ENCODE measurements at places on chromosomes 2 and 18. TPM values are rescaled to one million over a fixed set of nuclear protein-coding genes. Genes with fewer than 3 reads are reported as not detected.

LAMA3 gene
- 4.2 TPM for total RNA-seq

- DNase-seq: no peak
- H3K27ac ChIP-seq: no peak overlapping the region
- no peaks in the 10 kb centered on the region for H3K36me3 ChIP-seq
- no peaks in the 10 kb centered on the region for H3K4me1 ChIP-seq
- H3K27me3 ChIP-seq: no peaks in the 10 kb centered on the region
Measured at GRCh38 chr2:134220344-134220974, 33.4 kb upstream of the MGAT5 start.

DNA sequence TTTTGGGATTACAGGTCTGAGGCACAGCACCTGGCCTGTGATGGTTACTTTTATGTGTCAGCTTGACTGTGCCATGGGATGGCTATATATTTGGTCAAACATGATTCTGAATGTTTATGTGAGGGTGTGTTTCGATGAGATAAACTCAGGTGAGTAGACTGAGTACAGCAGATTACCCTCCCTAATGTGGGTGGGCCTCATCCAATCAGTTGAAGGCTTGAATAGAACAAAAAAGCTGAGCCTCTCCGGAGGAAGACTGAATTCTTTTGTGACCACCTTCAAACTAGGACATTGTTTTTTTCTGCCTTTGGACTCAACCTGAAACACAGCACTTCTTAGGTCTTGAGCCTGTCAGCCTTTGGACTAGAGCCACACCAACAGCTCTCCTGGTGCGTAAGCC lies 49.4 kb upstream of the FIGN start:
- H3K36me3 ChIP-seq: no peaks in the 10 kb centered on the region
- H3K27ac ChIP-seq: no peak overlapping the region
- no peak overlapping the region for H3K4me3 ChIP-seq
- H3K4me1 ChIP-seq: no peaks in the 10 kb centered on the region
- H3K27me3 ChIP-seq: no peaks in the 10 kb centered on the region

DNA sequence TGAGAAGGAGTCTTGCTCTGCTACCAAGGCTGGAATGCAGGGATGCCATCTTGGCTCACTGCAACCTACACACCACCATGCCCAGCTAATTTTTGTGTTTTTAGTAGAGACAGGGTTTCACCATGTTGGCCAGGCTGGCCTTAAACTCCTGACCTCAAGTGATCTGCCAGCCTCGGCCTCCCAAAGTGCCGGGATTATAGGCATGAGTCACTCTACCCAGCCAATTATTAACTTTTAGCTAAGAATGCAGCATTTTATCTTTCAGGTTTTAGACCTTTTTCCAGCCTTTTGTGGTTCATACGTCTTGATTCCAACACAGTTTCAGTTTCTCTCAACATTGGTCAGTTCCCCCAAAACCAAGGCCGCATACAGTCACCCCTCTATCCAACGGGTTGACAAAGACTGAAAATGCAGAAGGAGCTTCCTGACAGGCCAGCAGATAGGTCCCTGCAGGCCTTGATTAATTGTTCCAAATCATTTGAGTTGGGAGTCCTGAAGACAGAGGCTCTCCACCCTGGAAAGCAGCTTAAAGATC lies 262.2 kb upstream of the KLHL29 start:
- H3K36me3 ChIP-seq: no peaks in the 10 kb centered on the region
- H3K27ac ChIP-seq: no peak overlapping the region
- no peak for DNase-seq
- no peak overlapping the region for H3K4me3 ChIP-seq

DNA sequence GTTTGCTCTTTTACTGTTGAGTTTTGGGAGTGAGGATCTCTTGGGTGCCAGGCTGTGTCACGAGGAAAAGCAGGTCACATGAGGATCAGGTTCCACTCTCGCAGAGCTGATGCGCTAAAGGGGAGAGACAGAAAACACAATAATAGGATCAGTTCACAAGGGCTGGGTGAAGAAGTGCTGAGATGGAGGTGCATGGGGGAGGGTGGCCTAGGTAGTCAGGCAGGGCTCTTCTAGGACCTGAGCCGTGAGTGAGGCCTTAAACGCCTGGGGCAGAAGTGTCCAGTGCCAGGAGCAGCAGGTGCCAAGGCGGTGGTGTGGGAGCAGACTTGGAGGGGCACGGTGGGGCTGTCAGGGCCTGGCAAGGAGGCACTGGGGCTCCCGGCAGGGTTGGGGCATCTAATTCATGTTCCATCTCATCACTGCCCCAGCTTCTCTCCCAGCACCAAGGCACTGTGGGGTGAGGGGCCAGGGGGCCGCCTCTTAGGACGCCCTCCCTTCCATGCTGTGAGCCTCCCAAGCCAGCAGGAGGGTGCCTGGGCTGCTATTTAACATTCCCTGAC lies 9.3 kb downstream of the KCNIP3 start:
- no peaks in the 10 kb centered on the region for H3K4me1 ChIP-seq
- H3K4me3 ChIP-seq: no peak overlapping the region
- H3K27me3 ChIP-seq: peaks cover 9% of the 10 kb centered on the region
- H3K27ac ChIP-seq: no peak overlapping the region
- DNase-seq: no peak
- H3K36me3 ChIP-seq: no peaks in the 10 kb centered on the region

DNA sequence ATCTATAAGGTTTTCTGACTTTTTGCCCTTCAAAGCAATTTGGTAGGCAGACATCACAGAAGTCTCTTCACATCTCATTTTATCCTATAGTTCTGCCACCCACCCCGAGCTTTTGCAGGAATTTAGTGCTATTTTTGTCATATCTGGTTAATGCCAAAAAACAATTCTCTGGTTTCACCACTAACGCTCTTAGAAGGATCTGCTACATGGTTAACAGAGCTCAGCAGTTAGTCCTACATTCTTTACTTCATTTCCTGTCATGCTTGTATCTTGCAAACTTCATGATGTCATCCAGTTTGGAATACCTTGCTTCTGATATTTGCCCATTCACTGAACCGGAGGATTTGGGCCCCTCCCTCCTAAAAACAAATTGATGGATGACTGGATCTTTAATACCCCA lies 116.8 kb upstream of the SERPINE2 start:
- no peaks in the 10 kb centered on the region for H3K27me3 ChIP-seq
- no peak overlapping the region for H3K27ac ChIP-seq
- H3K36me3 ChIP-seq: no peaks in the 10 kb centered on the region

DNA sequence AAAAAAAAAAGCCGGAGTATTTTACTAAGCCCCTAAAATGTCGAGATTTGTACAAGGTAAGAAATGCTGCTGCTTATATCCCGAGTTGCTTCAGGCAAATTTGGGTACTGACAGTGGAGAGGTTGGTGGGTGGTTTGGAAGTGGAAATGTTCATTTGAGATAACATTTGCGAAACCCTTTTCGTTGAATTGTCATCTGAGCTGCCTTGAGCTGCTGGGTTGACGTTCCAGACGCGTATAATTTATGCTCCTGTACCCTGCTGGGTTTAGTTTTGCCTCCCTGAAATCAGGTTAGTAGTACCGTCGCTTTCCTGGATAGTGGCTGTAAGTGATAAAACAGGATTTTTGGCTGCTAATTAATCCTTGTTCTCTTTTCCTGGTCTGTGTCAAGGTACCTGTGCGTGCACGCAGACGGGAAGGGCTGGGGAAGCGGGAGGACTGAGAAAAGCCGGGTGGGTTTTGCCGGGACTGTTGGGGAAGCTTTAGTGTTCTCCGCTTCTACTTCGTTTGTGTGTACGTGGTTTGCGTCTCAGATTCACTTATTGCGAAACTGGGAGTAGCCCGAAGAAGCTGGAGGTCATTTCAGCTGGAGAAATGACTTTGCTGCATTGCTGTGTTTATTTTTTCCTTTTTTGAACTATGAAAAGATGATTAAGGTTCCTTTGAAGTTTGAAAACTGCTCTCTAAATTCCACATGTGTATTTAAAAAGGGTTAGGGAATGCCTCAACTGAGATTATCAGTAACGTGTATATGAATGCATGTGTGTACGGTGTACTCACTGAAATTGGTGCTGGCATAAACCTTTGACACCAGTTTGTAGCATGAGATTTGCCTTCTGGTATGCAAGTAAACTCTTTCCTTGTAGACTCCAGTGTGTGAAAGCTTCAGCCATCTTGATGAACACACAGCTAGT lies 709 bp downstream of the UGP2 start:
- H3K36me3 ChIP-seq: peaks cover 2% of the 10 kb centered on the region
- DNase-seq: peak; percentile 76
- peaks cover 38% of the 10 kb centered on the region for H3K4me1 ChIP-seq
- peak overlapping the region; percentile 76 for H3K4me3 ChIP-seq
- peak overlapping the region; percentile 96 for H3K27ac ChIP-seq

- H3K36me3 ChIP-seq: no peaks in the 10 kb centered on the region
- H3K4me3 ChIP-seq: no peak overlapping the region
- no peak overlapping the region for H3K27ac ChIP-seq
- DNase-seq: no peak
- no peaks in the 10 kb centered on the region for H3K4me1 ChIP-seq
Measured at GRCh38 chr18:23065234-23065806, 70.0 kb upstream of the CABLES1 start.

Data from psoas muscle (tissue), 8 donors.